ENCODE measurements at places on chromosomes 11 and 22.

- DNase-seq = no peak
Measured at GRCh38 chr22:33851240-33851639, 69.0 kb downstream of the LARGE1 start.

- DNase-seq = no peak
Measured at GRCh38 chr11:80239217-80239616, 798.4 kb upstream of the TENM4 start.

GRCh38 chr11:74847395-74847794 is 98.7 kb downstream of the RNF169 start:
- DNase-seq = no peak

DNA sequence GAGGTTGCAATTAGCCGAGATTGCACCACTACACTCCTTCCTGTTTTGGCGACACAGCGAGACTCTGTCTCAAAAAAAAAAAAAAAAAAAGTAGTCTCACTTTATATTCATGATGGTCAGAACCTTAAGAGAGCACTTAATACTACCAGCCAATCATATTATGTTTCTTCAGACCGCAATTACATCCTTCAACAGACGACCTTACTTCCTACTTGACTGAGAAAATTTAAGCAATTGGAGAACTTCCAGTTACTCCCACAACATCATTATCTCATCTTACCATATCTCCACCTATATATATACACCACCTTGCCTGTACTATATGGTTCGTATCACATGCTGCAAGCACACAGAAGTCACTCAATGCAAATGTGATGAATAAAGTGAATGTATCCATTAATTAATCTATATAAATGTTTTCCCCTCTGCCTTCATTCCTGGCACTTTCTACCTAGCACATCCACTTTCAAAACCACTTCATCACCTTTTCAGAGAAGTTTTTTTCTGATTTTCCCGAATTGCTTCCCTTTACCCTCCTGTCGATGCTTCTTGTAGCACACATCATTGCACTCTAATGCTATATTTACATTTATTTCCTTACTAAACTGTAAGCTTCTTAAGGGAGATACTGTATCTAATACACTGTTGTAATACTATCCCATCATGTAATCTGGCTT is 13.8 kb downstream of the ATP5MG start:
- no peak for DNase-seq

DNA sequence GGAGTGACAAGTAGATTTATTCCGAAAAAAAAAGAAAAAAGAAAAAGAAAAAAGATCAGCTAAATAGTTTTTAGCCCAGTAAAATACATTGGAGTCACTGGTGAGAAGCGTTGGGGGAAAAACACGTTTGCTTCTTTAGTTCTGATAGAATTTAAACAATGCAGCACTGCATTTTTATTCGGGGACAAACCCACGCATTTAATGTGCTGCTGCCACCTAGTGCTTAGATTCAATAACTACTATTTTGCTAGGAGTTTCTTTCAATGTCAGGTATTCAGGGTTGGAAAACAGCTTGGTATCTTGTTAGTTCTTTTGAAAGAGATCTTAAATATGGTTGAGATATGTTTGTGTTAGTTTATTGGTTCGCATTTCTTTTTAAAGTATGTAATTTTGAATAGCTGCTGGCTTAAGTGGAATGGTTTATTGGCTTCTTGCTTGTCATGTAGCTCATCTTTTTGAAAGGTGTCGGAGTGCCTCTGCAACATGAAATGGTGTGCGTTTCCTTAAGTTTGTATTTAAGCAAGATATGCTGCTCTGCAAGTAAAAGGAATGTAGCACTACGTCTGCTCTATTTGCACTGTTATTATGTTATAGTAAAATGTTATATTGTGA is 41.9 kb downstream of the SVIP start:
- peak; percentile 17 for DNase-seq

DNA sequence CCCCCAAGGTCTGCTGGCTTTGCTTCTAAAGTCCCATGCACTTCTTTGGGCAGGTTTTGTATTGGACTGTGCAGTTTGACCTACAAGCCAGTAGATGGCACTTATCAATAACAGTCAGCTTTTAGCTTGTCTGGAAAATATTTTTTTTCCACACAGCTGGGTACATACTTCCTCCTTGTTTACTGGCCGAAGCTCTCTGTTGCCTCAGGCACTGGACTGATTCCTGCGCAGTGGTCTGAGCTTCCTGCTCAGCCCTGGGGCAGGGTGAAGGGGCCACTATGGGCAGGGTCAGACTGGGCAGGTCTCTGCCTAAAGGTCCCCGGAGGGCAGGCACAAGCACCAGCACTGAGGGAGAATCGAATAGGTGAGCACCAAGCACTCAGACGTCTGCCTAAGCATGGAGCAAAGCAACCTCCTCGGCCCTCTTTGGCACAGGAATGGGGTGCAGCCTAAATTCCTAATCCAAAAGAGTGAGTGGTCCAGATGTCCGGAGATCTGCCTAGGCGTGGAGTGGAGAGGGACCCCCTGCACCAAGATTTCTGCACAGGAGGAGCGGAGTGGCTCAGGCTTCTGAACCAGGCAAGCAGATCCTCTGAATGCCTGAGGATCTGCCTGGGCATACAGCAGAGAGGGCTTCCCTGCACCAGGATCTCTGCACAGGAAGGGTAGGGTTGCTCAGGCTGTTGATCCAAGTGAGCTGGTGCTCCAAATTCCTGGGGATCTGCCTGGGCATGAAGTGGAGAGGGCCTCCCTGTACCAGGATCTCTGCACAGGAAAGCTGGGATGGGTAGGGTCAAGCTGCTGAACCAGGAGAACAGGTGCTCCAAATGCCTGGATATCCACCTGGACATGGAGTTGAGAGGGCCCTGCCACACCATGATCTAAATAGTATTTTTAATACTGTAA is 105.9 kb upstream of the C11orf58 start:
- no peak for DNase-seq

DNA sequence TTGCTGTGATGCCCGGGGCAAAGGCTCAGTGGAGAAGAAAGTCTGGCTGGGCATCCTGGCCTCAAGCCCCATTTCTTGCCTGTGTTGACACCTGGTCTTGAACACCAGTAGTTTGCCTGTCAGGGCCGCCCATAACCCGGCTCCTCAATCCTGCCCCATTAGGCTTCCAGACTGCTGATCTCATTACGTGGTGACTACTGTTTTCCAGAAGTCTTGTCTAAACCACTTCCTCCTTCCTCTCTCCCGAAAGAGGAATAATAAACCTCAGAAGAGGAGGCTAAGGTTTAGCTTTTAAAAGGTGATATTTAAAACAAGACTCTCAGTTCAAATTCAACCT is 97.7 kb downstream of the CD44 start:
- DNase-seq = no peak

DNA sequence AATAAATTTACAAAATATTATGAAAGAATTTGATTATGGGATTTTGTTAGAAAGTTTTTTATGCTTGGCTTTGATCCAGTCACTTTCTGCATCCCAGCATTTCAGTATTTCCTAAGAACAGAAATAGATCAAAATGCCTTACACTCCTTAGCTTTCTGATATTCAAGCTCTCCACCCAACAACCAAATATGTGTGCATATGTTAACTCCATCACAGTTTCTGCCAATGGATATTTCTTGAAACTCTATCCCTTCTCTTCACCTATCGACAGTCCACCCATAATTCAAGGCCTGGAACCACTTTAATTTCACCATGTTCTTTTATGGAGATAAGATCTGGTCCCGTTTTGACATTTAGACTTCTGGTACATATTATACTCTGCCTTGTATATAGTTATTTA is 565.0 kb downstream of the LRRC4C start:
- DNase-seq = no peak

DNA sequence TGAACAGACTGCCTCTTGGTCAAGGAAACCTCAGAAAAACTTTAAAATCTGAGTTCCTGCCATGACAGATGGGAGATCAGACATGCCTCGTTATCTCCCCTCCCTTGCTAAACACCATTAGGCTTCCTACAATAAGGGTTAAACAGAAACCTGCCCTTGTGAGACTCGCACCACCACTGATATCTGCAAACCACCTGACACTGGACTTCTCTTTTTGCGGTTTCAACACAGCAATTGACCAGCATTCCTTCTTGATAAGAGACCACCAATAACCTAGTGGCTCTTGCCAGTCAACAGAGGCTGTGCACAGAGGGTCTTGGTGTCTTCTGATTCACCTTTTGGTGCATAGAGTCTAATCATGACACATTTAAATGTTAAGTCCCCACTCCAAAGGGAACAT is 4.4 kb downstream of the OR5M8 start:
- no peak for DNase-seq

GRCh38 chr22:20324139-20324516 is 4.3 kb upstream of the DGCR6L start:
- DNase-seq = no peak

GRCh38 chr11:117314840-117315239 is 1.2 kb downstream of the BACE1 start:
- DNase-seq = no peak

GRCh38 chr11:27976262-27976661 is 131.7 kb downstream of the KIF18A start:
- DNase-seq = no peak

DNA sequence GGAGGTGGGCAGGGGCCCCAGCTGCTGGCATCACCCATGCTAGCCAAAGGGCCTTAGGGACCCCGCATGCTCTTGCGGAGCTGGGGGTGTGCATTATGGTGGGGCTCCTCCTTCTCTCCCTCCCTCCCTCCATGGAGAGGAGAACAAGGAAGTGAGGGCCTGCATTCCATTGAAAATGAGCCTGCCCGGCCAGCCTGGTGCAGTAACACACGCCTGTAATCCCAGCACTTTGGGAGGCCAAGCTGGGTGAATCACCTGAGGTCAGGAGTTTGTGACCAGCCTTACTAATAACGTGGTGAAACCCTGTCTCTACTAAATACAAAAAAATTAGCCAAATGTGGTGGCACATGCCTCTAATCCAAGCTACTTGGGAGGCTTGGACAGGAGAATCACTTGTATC is 22.4 kb downstream of the SNAP29 start:
- DNase-seq = no peak

GRCh38 chr22:43862882-43863202 is 529 bp upstream of the SULT4A1 start:
- DNase-seq = no peak

DNA sequence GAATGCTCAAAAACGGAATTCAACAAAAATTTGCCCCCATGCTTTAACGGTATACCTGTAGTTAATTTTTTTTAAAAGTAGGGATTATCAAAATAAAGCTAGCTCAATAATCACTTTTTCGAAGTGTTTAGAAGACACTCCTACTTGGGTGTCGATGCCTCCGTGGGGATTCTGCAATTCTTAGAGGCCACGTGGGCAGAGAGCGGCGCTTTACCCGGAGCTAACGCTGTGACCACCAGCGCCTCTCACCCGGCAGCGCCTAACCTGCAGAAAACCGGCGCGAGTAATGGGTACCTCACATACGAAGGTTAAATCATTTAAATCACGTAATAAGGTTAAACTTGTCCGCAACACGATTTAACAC is 583 bp downstream of the TAF1D start:
- DNase-seq = peak; percentile 14

Data from NCI-H2107 (cell line).